ENCODE measurements at places on chromosomes 11 and 22. TPM values are rescaled to one million over a fixed set of nuclear protein-coding genes. Genes with fewer than 3 reads are reported as not detected.
A peak's percentile ranks its signal among the peaks of the same experiment; 100 is the strongest.

GRCh38 chr22:44995105-44995514 lies 14.7 kb downstream of the PHF21B start:
- no peak for DNase-seq

GRCh38 chr22:24728790-24729637 lies 45.5 kb downstream of the PIWIL3 start:
- peak; percentile 52 for DNase-seq

DNA sequence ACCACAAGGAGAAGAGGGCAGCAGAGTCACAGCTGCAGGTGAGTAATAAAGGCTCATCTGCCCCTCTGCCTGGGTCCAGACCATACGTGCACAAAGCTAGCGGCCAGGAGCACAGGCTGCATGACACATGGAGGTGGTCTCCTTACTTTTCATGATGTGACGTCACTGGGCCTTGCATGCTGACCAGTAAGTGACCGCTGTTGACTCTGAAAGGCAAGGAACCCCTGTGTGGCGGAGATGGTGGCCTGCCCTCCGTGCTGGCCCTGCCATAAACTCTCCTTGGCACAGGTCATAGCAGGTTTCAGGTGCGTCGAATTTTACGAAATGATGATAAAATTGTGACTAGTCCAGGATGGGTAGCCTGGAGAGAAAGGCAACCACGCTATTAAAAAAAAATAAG lies 7.6 kb upstream of the PARVG start:
- no peak for DNase-seq

The PHF21A gene
- 83.3 TPM for total RNA-seq

The SMDT1 gene
- total RNA-seq = 13.8 TPM

GRCh38 chr11:57403802-57404147 lies 13.3 kb upstream of the PRG2 start:
- DNase-seq = no peak

DNA sequence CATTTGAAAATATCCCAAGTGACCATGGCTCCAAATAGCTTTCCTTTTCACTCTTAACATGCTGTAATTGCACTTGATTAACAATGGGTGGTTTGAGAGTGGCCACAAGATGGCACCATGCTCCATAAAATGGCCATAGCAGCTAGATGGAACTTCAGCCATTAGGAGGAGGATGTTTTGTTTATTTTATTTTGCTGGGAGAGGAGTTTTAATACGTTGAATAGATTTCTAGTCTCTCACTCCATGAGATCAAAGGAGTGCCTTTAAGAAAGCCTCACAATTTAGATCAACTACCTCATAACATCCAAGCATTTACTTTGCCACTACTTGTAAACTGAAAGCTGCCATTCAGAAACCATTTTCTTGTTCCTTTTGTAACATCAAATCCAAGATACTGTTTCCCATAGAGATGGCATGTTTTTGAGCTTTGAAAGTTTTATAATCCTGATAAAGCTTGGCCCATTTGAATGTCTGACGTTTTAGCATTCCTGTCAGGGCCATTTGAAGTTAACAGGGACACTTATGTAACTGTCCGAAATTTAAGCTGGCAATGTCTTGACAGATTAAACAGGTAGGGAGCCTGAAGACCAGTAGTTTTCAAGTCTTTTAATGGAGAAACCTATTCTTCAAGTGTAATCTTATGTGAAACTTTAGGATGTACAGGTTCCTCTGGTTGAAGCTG lies 4.7 kb downstream of the FEN1 start:
- DNase-seq = peak; percentile 86

DNA sequence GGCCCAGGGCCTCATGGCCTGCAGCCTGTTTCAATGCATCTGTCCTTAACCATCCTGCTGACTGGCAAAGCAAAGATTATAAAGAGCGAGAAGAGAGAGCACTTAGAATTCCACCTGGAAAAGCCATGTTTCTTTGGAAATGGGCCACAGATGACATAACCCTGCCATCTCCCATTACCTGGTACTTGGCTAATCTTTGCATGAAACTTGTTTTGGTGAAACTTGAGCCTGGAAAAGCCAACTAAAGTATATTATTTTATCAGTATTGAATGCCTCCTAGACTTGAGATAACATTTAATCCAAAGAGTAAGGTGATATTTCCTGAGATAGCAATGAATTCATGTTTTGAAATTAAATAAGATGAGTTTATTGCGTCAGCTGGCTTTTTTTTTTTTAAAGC lies 72.6 kb downstream of the NAV2 start:
- DNase-seq = no peak

DNA sequence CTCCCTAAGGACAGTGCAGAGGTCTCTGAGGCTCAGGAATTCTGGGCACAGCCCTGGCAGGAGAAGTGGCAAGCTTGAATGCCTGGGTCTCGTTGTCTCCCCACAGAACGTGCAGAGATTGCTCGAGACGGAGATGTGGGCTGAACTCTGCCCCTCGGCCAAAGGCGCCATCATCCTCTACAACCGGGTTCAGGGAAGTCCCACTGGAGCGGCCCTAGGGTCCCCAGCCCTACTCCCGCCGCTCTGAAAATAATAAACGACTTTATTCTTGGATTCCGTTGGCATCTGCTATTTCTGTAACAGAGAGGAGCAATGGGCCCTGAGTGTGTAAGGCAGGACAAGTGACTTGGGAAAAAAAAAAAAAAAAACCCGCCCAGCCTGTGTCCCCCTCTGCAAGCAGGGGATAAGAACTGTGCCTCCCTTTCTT lies 591 bp upstream of the DNAJC4 start:
- DNase-seq = no peak

- no peak for DNase-seq
These were observed 383.0 kb upstream of the NARS2 start for GRCh38 chr11:78957476-78958245.

DNA sequence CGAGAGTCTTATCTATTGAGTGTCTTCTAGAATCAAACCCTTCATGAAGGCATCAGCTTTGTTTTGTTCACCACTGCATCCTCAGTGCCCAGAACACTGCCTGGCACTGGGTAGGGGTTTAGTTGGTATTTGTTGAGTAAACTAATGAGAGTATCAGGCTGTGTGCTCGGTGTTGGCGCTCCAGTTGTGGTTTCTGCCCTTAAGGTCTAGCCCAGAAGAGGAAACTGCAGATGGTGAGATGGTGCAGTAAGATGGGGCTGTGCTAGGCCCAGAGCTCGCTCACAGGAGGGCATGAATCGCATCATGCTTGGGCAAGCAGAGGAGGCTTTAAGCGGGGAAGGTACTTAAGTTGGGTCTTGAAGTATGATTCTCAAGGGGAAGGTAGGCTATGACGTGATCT lies 97.2 kb downstream of the FBXO7 start:
- DNase-seq = no peak

DNA sequence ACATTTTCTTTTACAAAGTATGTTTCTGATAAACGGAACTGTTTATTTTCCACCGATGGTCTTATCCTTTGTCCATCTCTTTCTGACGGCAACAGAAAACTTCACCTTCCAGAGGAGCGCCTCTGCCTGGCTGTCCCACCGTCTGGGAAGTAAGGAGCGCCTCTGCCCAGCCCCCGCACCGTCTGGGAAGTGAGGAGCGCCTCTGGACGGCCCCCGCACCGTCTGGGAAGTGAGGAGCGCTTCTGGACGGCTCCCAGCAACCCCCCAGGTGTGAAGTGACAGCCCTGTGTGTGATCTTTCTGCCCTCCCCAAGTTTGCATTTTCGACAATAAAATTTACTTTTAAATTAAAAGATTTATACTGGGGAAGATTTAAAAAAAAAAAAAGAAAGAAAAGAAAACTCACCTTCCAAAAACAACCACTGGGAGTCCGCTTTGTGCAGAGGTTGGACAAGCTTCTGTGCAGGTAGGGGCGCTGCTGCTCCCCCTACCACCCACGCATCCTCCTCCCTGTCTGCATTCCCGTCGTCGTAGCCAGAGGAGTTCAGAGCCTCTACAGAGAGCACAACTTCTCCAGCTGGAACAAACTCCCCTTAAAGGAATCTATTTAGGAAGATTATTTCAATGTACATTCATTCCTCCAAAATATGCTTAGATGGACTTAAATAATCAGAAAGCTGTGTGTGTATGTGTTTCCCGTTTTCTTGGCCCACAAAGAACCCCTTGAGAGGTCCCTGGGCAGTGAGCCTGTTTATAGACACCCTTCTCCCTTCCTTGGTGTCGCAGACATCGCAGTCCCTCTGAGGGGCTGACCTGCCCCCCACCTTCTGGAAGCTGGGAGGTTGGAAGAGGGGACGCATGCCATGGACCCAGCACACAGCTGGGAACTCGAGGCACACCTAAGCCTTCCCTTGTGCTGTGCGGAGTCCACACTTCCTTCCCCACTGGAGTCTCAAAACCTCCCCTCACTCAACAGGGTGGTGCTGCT lies 849 bp upstream of the APOBEC3B start:
- DNase-seq = peak; percentile 60

GRCh38 chr22:42360348-42360747 lies 71.9 kb downstream of the NFAM1 start:
- DNase-seq = no peak

- no peak for DNase-seq
These were observed 35.0 kb downstream of the TPST2 start for GRCh38 chr22:26554956-26555355.

- no peak for DNase-seq
These were observed 8.6 kb downstream of the GTF2H1 start for GRCh38 chr11:18330921-18331320.

Measured in uterus (tissue), 4 donors.